H4 (cell line): ENCODE measurements at places on chromosomes 4 and X. TPM values are rescaled to one million over a fixed set of nuclear protein-coding genes. Genes with fewer than 3 reads are reported as not detected.

GRCh38 chr4:153521478-153521877 lies 55.3 kb downstream of the TMEM131L start:
- no peak for DNase-seq

DNA sequence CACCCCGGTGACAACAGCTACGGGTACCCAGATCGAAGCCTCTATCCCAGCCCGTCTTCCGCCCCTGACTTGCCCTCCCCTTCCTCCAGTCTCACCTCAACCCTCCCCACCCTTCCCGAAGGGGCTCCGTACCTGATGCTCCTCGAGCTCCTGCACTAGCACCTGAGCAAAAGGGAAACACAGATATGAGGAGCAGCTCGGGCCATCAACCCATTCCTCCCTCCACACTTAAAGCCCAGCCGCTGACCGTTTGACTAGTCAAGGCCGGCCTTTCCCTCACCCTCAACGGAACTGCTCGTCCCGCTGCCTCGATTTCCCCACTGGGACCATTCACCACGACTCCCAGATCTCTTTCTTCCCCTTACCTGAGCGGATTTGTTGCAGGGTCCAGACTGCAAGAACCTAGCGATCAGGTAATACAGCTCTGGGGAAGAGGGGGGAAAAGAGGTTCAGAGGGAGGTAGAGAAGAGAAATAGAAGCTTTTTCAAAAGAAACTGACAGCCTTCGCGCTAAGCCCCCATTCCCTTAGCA lies 731 bp downstream of the BRWD3 start:
- DNase-seq = no peak

GRCh38 chrX:11421805-11422524 lies 128.8 kb downstream of the AMELX start:
- no peak for DNase-seq

DNA sequence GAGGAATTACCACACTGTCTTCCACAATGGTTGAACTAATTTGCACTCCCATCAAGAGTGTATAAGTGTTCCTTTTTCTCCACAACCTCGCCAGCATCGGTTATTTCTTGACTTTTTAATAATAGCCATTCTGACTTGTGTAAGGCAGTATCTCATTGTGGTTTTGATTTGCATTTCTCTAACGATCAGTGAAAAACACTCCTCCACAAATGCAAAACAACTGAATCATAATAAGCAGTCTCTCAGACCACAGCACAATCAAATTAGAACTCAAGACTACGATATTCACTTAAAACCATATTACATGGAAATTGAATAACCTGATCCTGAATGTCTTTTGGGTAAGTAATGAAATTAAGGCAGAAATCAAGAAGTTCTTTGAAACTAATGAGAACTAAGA lies 371.7 kb downstream of the CXXC4 start:
- DNase-seq = no peak

ZFP92 gene
- not detected in 2 replicates for total RNA-seq

NXF2B gene
- total RNA-seq = 0.15 TPM in 1 of 2 replicates, not detected in the other

PABPC4L gene
- 0.68 and 1.4 TPM in 2 replicates for total RNA-seq

MTNR1A gene
- total RNA-seq = 0.33 TPM in 1 of 2 replicates, not detected in the other
